ENCODE measurements at places on chromosomes 3 and 15.

GRCh38 chr3:46102780-46103130 lies 75.5 kb upstream of the XCR1 start:
- no peak for DNase-seq

GRCh38 chr15:99427210-99427609 lies 138.6 kb upstream of the MEF2A start:
- no peak for DNase-seq

DNA sequence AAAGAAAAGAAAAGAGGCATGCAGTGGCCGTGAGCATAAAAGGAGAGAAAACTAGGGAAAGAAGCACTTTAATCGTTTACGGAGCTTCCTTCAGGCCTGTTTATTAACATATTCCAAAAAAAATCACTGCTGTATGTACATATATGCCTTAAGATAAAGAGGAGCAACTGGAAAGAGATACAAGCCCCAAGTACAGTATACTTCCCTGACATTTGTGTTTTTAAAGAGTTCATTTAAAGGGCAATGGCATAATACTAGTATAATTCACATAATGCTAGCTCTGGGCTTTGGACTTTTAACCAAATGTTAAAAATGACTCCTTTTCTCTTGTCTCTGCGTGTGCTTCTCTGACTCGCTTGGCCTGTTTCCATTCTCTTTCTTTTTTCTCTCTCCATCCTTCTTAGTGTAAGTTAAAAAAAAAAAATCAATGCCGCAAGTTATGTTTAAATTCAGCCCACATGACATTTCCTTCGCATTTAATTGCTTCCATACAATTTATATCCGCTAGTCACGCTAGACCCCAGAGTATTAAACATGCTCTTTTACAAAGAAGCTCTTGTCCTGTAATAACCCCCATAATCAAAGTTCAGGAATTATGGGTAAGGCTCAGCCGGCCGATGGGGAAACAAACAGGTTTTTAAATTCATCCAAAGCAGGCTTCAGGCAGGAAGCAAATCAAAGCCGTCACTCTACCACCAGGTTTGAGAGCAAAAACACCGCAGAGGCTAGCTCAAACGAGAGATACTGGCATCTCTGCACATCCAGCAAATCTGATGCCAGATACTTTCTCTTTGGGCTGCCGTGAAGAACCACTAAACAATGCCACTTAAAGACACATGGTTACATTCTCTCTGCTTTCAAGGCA lies 19.4 kb downstream of the WWTR1 start:
- DNase-seq, result no peak

DNA sequence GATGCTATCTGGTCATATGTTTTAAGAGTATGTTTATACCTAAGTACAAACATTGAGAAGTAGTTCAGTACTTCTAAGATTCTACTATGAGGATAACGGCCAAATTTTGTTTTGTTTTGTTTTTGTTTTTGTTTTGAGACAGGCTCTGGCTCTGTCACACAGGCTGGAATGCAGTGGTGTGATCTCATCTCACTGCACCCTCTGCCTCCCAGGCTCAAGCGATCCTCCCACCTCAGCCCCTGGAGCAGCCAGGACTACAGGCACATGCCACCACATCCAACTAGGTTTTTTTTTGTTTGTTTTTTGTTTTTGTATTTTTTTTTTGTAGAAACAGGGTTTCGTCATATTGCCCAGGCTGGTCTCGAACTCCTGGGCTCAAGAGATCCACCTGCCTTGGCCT lies 47.5 kb upstream of the RPS17 start:
- DNase-seq, result no peak

GRCh38 chr3:99747915-99748314 lies 69.7 kb upstream of the CMSS1 start:
- no peak for DNase-seq

DNA sequence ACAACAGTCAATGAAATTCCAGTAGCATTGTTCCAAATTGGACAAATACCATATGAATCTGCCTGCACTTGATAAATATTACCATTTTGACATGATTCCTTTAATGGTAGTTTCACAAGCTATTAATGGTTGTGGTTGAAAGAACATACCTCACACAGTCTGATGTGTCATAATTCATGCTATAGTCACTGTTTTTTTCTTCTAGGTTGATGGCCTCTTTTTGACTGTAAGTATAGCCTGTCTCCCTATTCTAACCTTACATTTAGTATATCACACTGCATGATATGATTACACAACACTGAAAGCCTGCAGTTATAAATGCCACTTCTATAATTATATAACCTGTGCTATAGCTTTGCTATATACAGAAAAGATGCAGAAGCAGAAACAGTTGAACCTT lies 834.1 kb downstream of the NSUN3 start:
- DNase-seq, result no peak
